ENCODE measurements at places on chromosomes 1 and 21. TPM values are rescaled to one million over a fixed set of nuclear protein-coding genes. Genes with fewer than 3 reads are reported as not detected.

- H3K27me3 ChIP-seq, result no peaks in the 10 kb centered on the region
- no peak for DNase-seq
- no peaks in the 10 kb centered on the region for H3K36me3 ChIP-seq
- no peaks in the 10 kb centered on the region for H3K4me1 ChIP-seq
- H3K4me3 ChIP-seq, result no peak overlapping the region
- H3K27ac ChIP-seq, result no peak overlapping the region
These were observed 286.6 kb upstream of the ZP4 start for GRCh38 chr1:238177351-238177750.

DNA sequence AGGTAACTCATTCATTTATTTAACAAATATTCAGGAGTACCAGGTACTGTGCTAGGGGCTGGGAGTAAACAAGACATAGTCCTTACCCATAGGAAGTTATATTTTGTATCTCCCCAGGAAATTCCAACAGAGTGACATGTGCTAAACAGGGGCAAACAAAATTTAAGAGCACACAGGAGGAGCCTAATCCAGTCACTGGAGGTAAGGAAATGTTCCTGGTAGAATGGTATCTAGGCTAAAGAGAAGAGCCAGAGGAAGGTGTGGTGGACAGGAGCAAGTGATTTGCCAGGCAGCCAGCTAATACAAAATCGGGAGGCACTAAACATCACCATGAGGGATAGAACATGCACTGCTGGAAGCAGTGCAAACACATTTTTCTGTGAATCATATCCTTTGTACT lies 10.4 kb downstream of the TEX38 start:
- H3K27me3 ChIP-seq, result no peaks in the 10 kb centered on the region
- peak; percentile 36 for DNase-seq
- H3K4me1 ChIP-seq, result peaks cover 40% of the 10 kb centered on the region
- H3K4me3 ChIP-seq, result no peak overlapping the region
- H3K36me3 ChIP-seq, result peaks cover 20% of the 10 kb centered on the region

GRCh38 chr1:222195857-222196256 lies 352.0 kb downstream of the HHIPL2 start:
- DNase-seq, result no peak

- H3K27ac ChIP-seq, result no peak overlapping the region
- H3K36me3 ChIP-seq, result no peaks in the 10 kb centered on the region
- H3K4me3 ChIP-seq, result no peak overlapping the region
These were observed 294.9 kb upstream of the ADGRL2 start for GRCh38 chr1:81505831-81506230.

GRCh38 chr1:150376110-150376509 lies 12.2 kb downstream of the RPRD2 start:
- H3K27ac ChIP-seq, result no peak overlapping the region
- peaks cover 6% of the 10 kb centered on the region for H3K4me1 ChIP-seq
- H3K36me3 ChIP-seq, result no peaks in the 10 kb centered on the region
- H3K4me3 ChIP-seq, result no peak overlapping the region

GRCh38 chr1:78426408-78426807 lies 64.4 kb upstream of the PTGFR start:
- no peaks in the 10 kb centered on the region for H3K4me1 ChIP-seq
- H3K27me3 ChIP-seq, result peaks cover 15% of the 10 kb centered on the region
- no peak overlapping the region for H3K4me3 ChIP-seq
- no peak for DNase-seq
- H3K36me3 ChIP-seq, result no peaks in the 10 kb centered on the region

DNA sequence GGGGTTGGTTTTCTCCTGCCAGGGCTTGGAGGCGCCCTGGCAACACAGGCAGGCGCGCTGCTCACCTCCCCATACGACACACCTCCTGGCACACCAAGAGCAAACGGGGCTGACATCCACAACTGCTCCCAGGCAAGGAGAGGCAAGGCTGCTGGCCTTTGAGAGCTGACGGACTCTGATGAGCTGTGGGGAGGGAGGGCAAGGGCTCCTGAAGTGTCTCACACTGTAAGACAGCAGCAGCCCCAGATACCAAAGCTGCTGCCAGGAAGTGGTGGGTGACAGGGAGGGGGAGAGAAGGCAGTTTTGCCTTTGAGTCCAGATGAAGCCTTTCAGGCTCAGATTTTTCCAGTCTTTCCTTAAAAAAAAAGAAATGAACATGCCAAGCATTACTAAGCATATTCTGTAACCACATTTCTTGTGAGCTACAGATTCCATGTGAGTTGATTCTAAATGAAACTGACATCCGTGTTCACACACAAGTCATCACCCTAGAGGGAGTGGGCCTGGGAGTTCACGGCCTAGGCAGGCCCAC lies 24.3 kb downstream of the PGBD5 start:
- H3K36me3 ChIP-seq, result no peaks in the 10 kb centered on the region
- H3K27ac ChIP-seq, result no peak overlapping the region
- no peak for DNase-seq

- no peaks in the 10 kb centered on the region for H3K27me3 ChIP-seq
- no peaks in the 10 kb centered on the region for H3K36me3 ChIP-seq
- no peak for DNase-seq
- peaks cover 16% of the 10 kb centered on the region for H3K4me1 ChIP-seq
- peak overlapping the region; percentile 64 for H3K4me3 ChIP-seq
- H3K27ac ChIP-seq, result no peak overlapping the region
These were observed 39.8 kb upstream of the SYNC start for GRCh38 chr1:32742199-32742947.

DNA sequence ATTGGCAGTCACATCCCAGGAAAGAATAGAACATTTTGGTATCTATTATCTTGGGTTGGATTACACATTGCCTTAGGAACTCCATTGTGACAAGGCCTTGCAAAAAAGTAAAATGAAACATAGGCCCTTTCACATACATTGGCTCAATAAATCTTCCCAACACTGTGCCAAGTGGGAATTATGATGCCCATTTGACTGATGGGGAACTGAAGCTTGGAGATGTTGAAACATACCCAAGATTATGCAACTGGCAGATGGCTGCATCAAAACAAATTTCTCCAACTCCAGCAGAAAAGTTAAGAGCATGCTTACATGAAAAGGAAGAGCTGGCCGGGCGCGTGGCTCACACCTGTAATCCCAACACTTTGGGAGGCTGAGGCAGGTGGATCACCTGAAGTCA lies 26.9 kb downstream of the PLEKHO1 start:
- no peaks in the 10 kb centered on the region for H3K36me3 ChIP-seq
- no peak overlapping the region for H3K27ac ChIP-seq
- no peaks in the 10 kb centered on the region for H3K27me3 ChIP-seq
- no peak overlapping the region for H3K4me3 ChIP-seq

- H3K4me3 ChIP-seq, result no peak overlapping the region
- H3K27ac ChIP-seq, result no peak overlapping the region
- H3K36me3 ChIP-seq, result peaks cover 11% of the 10 kb centered on the region
These were observed 40.6 kb downstream of the MAPKAPK2 start for GRCh38 chr1:206725109-206725963.

DNA sequence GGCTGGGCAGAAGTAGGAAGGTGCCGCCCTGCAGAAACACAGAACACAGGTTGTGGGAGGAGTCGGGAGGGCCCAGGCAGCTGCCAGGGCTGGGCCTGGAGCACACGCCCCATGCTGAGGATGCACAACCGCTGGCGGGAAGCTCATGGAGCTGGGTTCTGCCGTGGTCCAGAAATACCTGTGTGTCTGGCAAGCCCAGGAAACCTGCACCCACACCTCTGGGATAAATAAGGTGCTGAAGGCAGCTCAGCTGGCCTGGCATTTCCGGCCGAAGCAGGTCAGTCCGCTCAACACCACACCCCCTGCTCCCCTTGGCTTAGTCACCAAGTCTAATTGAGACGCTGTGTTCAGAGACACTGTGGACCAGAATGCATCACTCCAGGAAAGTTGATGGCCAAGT lies 32.1 kb downstream of the CTNNBIP1 start:
- no peak overlapping the region for H3K4me3 ChIP-seq
- H3K36me3 ChIP-seq, result no peaks in the 10 kb centered on the region
- H3K27ac ChIP-seq, result no peak overlapping the region
- no peak for DNase-seq
- H3K27me3 ChIP-seq, result no peaks in the 10 kb centered on the region

Gene CA14
- not detected for total RNA-seq

Measured in endothelial cell of umbilical vein (primary cell).